ENCODE measurements at places on chromosomes 4 and X. TPM values are rescaled to one million over a fixed set of nuclear protein-coding genes. Genes with fewer than 3 reads are reported as not detected.

- no peak for DNase-seq
- no peak overlapping the region for H3K4me3 ChIP-seq
- no peaks in the 10 kb centered on the region for H3K4me1 ChIP-seq
- no peaks in the 10 kb centered on the region for H3K27me3 ChIP-seq
Observed at GRCh38 chr4:175330236-175330635, 412.1 kb downstream of the ADAM29 start.

SCD5 gene
- 9.2 TPM for total RNA-seq

- H3K27me3 ChIP-seq = no peaks in the 10 kb centered on the region
- peak overlapping the region; percentile 32 for H3K27ac ChIP-seq
- DNase-seq = no peak
Observed at GRCh38 chrX:69255441-69256290, 90.4 kb upstream of the PJA1 start.

MAP3K15 gene
- 2.9 TPM for total RNA-seq

RBMX gene
- total RNA-seq = 396 TPM

DNA sequence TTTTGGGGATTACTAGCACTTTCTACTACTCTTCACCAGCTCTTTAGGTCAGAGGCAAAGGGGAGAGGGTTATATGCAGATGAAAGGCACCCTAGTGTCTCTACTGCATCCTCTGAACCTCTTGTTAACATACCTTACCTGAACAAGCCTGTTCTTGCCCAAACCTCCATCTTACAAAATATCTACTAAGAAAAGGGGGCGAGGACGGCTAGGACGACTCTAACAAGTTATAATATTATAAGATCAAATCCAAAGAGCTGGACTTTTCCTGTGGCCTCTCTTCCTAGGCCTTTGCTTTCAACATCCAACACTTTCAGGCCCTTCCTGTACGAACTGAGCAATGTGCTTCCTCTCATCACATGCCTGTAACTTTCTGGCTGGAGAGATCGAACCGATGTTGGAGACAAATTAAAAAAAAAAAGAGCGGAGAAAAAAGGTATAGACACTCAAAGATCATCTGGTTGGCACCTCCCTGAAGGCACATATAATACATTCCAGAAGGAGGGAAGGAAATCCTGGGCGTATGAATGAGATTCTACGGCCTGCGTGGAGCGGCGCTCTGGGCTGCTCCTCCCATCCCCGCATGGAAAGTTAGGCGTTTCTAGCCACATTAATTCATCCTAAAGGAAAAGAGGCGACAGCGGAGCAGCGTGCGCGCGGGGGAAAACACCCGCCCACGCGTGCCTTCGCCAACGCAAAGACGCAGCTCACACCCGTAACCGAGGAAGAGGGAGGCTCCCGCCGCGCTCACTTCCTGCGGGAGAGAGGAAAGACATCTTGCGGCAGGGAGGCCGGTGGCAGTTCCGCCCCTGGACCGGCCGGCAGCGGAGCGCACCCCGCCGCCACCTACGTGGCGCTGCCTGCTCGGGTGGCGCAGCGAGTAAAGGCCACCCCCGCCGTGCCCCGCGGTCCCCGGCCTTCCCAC lies 808 bp downstream of the PRDM5 start:
- H3K4me1 ChIP-seq = peaks cover 2% of the 10 kb centered on the region
- peak overlapping the region; percentile 86 for H3K4me3 ChIP-seq
- H3K36me3 ChIP-seq = no peaks in the 10 kb centered on the region

- peaks cover 22% of the 10 kb centered on the region for H3K36me3 ChIP-seq
- peaks cover 9% of the 10 kb centered on the region for H3K4me1 ChIP-seq
- no peak overlapping the region for H3K27ac ChIP-seq
- no peak for DNase-seq
- peak overlapping the region; percentile 96 for H3K4me3 ChIP-seq
- H3K27me3 ChIP-seq = no peaks in the 10 kb centered on the region
Observed at GRCh38 chrX:70132224-70132623, 1.0 kb upstream of the IGBP1 start.

DNA sequence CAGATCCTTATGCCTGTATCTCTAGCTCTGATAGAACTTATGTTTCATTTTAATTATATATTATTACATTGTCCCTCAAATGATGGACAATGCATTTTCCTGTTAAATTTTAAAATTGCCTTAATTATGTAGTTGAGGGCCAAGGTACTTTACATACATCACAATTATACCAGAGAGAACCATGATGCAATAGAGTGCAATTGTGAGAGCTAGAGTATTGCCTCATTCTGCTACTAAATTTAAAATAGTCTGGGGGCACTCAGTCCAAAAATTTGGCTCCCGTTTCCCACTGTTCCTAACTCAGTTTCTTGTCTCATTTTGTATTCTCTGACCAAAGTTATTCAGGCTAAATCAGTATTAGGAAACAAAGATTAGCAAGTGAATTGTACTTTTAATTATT lies 378.5 kb upstream of the ZFP42 start:
- H3K27ac ChIP-seq = no peak overlapping the region
- no peaks in the 10 kb centered on the region for H3K36me3 ChIP-seq
- H3K4me3 ChIP-seq = no peak overlapping the region
- H3K4me1 ChIP-seq = no peaks in the 10 kb centered on the region

NCAPG gene
- total RNA-seq = 47.4 TPM

- no peak overlapping the region for H3K27ac ChIP-seq
- no peak overlapping the region for H3K4me3 ChIP-seq
- no peaks in the 10 kb centered on the region for H3K27me3 ChIP-seq
- no peaks in the 10 kb centered on the region for H3K4me1 ChIP-seq
- DNase-seq = no peak
- no peaks in the 10 kb centered on the region for H3K36me3 ChIP-seq
Observed at GRCh38 chrX:101206471-101206870, 13.1 kb upstream of the DRP2 start.

GAGE12E gene
- not detected for total RNA-seq

CTAG2 gene
- not detected for total RNA-seq

DNA sequence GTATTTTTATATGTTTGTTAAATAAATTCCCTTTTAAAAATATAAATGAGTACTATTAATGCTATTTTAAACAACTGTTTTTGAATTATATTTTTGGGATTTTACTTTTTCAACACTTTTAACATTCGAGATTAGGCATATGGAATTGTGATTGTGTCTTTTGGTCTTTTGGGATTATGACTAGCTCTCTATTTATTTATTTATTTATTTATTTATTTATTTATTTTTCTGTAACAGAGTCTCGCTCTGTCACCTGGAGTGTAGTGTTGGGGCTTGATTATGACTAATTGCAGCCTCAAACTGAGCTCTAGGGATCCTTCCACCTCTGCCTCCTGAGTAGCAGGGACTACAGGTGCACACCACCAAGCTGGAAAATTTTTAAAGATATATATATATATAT lies 1101.6 kb downstream of the FAM133A start:
- H3K27me3 ChIP-seq = no peaks in the 10 kb centered on the region
- H3K36me3 ChIP-seq = no peaks in the 10 kb centered on the region
- H3K27ac ChIP-seq = no peak overlapping the region

APLN gene
- not detected for total RNA-seq

DNA sequence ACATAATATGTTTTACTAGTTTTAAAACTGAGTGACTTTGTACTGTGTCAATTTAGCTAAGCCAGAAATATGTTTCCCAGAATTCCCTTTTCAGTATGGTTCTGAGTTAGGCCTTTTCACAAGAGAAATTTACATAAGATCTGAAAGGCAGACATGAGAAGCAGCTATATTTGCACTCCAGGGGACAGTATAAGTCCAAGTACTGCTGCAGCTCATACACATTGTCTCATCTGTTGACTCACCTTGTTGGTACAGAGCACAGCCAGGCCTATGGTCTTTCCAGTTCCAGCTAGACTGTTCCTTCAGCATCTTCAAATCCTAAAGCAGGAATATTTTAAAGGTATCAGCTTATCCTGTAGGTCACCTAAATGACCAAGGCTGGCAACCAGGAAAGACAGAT lies 53.5 kb downstream of the BMP3 start:
- H3K4me3 ChIP-seq = no peak overlapping the region
- H3K4me1 ChIP-seq = no peaks in the 10 kb centered on the region
- no peaks in the 10 kb centered on the region for H3K27me3 ChIP-seq
- DNase-seq = no peak

DNA sequence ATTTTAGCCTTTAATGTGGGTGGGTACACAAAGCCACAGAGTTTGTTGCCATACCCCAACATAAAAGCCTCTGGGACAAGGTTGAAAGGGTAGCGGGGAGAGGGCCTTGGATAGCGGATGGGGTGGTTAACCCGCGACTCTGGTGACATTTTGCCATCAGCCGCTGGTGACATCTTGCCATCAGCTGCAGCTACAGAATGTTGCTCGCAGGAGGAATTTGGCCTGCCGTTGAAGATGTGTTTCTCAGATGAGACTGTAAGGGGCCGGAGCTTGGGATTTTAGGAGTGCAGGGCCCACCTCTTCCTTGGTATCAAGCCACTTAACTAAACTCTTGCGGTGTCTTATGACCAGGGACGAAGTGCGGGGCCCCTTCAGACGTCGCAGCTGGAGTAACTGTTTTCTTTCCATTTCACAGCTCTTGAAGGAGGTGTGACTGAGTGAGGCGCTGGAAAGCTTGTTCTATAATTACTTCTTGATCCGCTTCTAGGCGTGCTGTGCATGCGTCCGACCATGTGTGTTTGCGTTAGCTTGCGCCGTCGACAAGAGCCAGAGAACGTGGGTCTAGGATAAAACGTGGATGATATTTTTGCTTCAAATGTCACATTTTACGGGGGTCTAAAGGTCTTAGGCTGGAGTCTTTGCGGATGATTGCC lies 820 bp upstream of the RASL11B start:
- H3K4me3 ChIP-seq = peak overlapping the region; percentile 96
- no peaks in the 10 kb centered on the region for H3K4me1 ChIP-seq

- H3K27me3 ChIP-seq = no peaks in the 10 kb centered on the region
- H3K4me1 ChIP-seq = no peaks in the 10 kb centered on the region
- DNase-seq = no peak
- no peak overlapping the region for H3K27ac ChIP-seq
Observed at GRCh38 chr4:113078066-113078465, 28.6 kb downstream of the ANK2 start.

DNA sequence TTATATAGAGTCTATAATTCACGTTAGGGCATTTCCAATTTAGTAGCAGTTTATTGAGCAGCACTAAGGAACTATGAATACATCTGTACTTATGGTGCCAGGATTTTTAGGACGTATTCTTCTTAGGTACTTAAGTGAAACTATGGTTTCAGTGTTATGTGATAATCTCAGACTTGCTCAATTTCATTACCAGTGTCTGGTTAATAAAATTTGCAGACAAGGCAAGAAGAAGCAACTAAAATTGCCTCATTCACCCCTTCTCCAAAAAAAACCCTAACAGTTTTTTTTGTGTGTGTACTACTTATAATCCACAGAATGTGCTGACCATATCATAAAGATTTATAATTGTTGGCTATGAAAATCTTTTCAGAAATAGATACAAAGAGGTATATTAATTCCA lies 6.0 kb upstream of the CXCL10 start:
- no peaks in the 10 kb centered on the region for H3K27me3 ChIP-seq
- no peak overlapping the region for H3K4me3 ChIP-seq
- H3K27ac ChIP-seq = no peak overlapping the region
- no peak for DNase-seq
- H3K36me3 ChIP-seq = no peaks in the 10 kb centered on the region

HCFC1 gene
- total RNA-seq = 42.7 TPM

GRCh38 chr4:166518776-166519175 lies 645.7 kb downstream of the TLL1 start:
- no peaks in the 10 kb centered on the region for H3K36me3 ChIP-seq
- peaks cover 5% of the 10 kb centered on the region for H3K4me1 ChIP-seq
- no peak overlapping the region for H3K4me3 ChIP-seq
- no peak overlapping the region for H3K27ac ChIP-seq

XPNPEP2 gene
- total RNA-seq = 0.17 TPM

DNA sequence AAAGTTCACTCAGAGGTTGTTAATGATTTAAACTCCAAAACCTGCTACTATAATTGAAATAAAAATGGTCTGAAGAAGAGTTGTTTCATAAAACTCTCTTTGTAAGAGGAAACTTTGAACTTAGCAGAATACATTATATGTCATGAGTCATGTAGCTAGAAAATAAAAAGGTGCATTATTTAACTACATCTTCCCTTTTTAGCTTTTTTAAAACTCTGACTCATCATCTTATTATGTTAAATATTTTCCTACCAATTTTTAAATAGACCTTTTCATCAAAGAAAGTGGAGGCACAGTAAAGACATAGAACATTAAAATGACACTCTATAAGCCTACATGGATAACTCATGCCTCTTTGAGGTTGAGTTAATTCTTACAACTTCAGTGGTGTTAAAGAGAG lies 1.2 kb upstream of the ZNF827 start:
- H3K27ac ChIP-seq = no peak overlapping the region
- DNase-seq = no peak
- no peak overlapping the region for H3K4me3 ChIP-seq
- H3K27me3 ChIP-seq = no peaks in the 10 kb centered on the region

- H3K4me3 ChIP-seq = no peak overlapping the region
- peak; percentile 24 for DNase-seq
- no peaks in the 10 kb centered on the region for H3K36me3 ChIP-seq
- no peak overlapping the region for H3K27ac ChIP-seq
Observed at GRCh38 chrX:69020316-69020715, 144.9 kb downstream of the PJA1 start.

GRCh38 chrX:113726009-113726408 lies 857.9 kb upstream of the HTR2C start:
- no peak overlapping the region for H3K27ac ChIP-seq
- no peaks in the 10 kb centered on the region for H3K36me3 ChIP-seq
- no peaks in the 10 kb centered on the region for H3K27me3 ChIP-seq
- no peak overlapping the region for H3K4me3 ChIP-seq
- H3K4me1 ChIP-seq = no peaks in the 10 kb centered on the region

GAGE12J gene
- total RNA-seq = not detected

GRCh38 chrX:130119312-130119898 lies 9.1 kb upstream of the ELF4 start:
- no peak overlapping the region for H3K4me3 ChIP-seq
- H3K36me3 ChIP-seq = no peaks in the 10 kb centered on the region
- no peak overlapping the region for H3K27ac ChIP-seq
- H3K4me1 ChIP-seq = no peaks in the 10 kb centered on the region
- H3K27me3 ChIP-seq = no peaks in the 10 kb centered on the region

GRCh38 chr4:2276581-2277325 lies 14.8 kb upstream of the MXD4 start:
- H3K4me1 ChIP-seq = peaks cover under 1% of the 10 kb centered on the region
- H3K27ac ChIP-seq = no peak overlapping the region
- H3K4me3 ChIP-seq = no peak overlapping the region
- no peaks in the 10 kb centered on the region for H3K27me3 ChIP-seq
- no peak for DNase-seq

GSPT2 gene
- 22.5 TPM for total RNA-seq

NAP1L3 gene
- total RNA-seq = 20.5 TPM

IQSEC2 gene
- total RNA-seq = 14.7 TPM

GRCh38 chr4:129335276-129335675 lies 239.3 kb downstream of the C4orf33 start:
- no peak for DNase-seq
- no peak overlapping the region for H3K27ac ChIP-seq
- no peaks in the 10 kb centered on the region for H3K27me3 ChIP-seq
- H3K36me3 ChIP-seq = no peaks in the 10 kb centered on the region
- H3K4me1 ChIP-seq = no peaks in the 10 kb centered on the region
- H3K4me3 ChIP-seq = no peak overlapping the region

HOPX gene
- not detected for total RNA-seq

REPS2 gene
- total RNA-seq = 14.7 TPM
